ENCODE measurements at places on chromosomes 2 and 18.

DNA sequence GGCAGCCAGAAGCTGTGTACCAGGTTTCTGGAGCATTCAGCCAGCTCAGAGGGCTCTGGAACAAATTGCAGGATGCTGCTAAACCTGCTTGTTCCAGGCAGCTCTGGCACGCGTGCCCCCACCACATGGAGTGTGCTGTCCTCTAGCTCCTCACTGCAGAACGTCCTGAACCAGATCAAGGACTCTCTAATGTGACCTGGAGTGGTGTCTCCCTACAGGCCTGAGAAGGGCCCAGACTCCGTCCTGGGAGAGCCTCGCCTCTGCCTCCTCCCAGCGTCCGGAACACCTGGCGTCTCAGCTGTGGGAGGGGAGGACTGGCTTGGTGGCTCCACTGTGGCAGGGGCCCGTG, 115.6 kb upstream of the GPC1 start:
- no peak for DNase-seq

GRCh38 chr2:191231995-191232394, 13.2 kb upstream of the MYO1B start:
- DNase-seq: no peak

- DNase-seq: no peak
Measured at GRCh38 chr18:10739152-10739551, 213.3 kb downstream of the NAPG start.

DNA sequence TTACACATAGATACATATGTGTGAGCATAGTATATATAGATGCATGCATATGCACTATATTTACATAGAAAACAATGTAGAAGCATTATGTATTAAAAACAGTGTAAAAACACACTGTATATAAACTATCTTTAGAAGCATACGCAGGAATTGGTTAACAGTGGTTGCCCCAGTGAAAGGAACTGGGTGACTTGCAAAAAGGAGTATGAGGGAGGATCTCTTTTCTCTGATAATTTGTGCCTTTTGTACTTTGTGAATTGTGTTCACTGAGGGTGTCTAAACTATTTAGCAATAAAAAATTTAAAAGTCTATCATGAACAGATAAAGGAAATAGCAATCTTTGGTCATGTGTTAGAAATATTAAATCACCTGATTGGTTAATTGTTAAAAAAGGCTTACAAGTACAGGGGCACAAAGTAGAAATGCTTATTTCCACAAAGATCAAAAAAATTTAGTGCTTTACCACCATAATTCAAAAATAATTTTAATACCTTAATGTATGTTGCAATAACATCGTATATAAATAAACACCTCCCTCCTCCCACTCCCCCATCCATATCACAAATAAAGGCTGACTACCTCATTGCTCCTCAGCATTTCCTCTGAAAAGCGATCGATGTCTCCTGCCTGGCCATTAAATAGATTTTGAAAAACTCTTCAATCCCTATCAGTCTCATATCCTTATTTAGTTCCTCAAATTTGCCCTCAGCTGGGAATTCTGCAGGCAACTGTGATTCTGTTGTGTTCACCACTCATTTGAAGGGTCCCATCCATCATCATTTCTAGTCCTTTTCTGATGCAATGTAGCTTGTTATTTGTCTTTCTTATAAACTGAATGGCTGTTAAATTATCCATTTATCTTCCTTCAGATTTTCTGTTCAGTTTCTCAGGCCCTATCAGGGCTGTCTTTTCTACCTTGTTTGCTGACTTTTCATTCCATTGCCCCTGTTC, 257.3 kb downstream of the AGPS start:
- no peak for DNase-seq

DNA sequence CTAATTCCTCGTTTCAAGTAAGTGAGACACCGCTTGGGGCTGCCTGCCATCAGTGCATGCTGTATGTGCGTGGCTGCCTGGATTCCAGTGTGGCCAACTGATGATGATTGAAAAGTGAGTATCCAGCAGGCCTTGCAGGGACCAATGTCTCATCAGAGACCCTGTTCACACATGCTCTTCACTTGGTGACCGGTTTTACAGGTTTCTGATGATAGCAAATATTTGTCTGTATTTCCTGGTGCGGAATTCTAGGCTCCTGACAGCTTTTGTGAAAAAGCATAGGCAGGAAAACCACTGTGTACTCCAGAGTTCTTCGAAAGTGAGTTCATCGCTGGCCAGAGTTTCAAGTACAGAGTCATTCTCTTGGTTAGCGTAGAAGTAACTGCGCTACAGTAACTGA, 13.8 kb upstream of the YWHAQ start:
- DNase-seq: no peak

GRCh38 chr2:198097630-198098029, 293.2 kb downstream of the PLCL1 start:
- DNase-seq: no peak

DNA sequence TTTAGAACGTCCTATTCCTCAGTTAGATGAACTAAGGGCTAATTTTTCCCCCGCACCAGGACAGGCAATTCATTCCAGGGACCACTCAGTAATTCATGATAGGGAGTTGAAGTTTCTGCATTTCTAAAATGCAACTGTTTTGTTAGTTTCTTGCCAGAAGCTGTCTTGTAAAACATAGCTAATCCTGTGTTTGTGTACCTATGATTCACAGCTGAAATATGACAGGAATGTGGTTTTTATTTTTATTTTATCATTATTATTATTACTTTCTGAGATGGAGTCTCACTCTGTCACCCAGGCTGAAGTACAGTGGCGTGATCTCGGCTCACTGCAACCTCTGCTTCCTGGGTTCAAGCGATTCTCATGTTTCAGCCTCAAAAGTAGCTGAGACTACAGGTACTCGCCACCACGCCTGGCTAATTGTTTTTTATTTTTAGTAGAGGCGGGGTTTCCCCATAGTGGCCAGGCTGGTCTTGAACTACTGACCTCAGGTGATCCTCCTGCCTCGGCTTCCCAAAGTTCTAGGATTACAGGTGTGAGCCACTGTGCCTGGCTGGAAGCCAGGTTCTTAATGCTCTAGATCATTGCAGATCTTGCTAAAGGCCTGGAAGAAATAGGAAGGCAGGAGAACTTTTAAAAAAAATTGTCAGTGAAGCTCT, 154.8 kb upstream of the FHL2 start:
- no peak for DNase-seq

- DNase-seq: no peak
Measured at GRCh38 chr2:595831-596592, 81.2 kb downstream of the TMEM18 start.

- no peak for DNase-seq
Measured at GRCh38 chr2:46937471-46937901, 21.9 kb upstream of the MCFD2 start.

GRCh38 chr2:241858206-241859016, at the start of gene PDCD1:
TSS of gene PDCD1 (minus strand) at chr2:241858894. CDS start at chr2:241858838, 56 bp downstream.
- no peak for DNase-seq

DNA sequence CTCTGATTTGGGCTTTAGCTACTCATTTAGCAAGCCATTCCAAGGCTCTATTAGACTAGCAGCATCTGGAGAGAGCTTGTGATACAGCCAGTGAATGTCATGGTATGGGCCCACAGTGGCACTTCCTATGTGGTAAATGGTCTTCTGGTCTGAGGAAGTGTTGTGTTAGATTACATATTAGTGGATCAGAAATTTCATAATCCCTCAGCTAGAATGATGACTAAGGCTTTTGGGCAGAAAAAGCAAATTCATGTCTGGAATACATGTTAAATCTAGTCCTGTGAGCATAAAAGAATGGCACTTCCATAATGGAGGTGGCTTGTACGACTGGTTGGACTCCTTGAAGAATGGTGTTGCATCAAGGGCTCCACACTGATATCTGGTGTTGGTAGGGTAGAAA, 436.8 kb upstream of the CWC22 start:
- DNase-seq: no peak

GRCh38 chr2:190481339-190481738, 53.2 kb downstream of the NEMP2 start:
- DNase-seq: no peak

DNA sequence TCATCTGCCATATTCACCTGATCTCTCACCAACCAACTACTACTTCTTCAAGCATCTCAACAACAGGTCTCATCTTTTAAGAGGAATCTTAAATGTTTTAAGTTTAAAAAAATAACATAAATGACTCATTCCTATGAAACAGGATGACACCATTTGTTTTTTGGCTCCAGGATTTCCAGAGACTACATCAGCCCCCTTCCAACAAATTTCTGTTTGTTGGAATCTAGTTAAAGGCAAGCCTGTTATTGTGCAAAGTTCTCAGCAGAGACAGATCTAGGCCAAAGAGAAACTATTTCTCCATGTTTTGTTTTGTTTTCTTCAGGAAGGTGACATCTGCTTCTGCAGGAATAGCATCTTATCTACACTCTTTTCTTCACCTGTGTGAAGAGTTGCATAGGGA, 204.8 kb upstream of the SH3BP4 start:
- DNase-seq: no peak

- no peak for DNase-seq
Measured at GRCh38 chr2:232133078-232133477, 171.6 kb downstream of the DIS3L2 start.

DNA sequence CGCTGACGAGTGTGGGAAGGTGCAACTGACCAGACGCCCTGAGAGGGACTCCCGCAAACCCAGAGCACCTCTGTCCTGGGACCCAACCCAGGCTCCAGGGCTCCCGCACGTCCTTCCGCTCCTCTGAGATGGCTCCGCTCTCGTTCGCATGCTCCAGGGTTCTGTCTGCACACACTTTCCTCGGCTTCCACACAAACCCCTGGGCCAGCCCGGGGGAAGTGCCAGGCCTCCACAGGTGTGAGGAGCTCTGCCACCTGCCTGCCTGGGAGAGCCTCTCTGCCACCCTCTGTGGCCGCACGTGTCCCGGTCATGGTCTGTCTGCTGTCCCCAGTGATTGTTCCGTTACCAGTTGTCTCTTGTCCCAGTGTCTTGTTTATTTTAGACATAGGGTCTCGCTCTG, 222.9 kb downstream of the HDAC4 start:
- no peak for DNase-seq

GRCh38 chr2:131590366-131590765, 62.7 kb downstream of the CCDC74A start:
- no peak for DNase-seq

DNA sequence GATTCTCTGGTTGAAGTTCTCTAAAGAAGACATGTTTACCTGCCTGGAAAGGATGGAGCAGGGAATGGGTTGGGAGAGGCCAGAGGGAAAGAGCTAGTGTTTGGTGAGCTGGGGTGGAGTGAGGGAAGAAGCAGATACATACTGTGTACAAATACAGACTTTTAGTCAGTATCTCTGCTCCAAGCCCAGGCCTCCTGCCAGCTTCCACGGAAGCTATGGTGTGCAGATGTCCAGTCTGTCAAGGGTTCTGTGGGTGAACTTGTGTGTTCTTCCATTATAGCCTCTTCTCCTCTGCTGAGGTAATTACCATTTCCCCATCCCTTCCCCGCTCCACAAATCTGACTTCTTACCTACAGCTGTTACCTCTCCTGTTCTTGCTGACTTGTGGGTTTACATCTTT, 208.6 kb downstream of the HRH4 start:
- no peak for DNase-seq

GRCh38 chr2:143117225-143117624, 12.0 kb upstream of the ARHGAP15 start:
- no peak for DNase-seq
